ENCODE measurements at places on chromosomes 6 and 20.

- DNase-seq = no peak
Measured at GRCh38 chr6:100134297-100134696, 140.3 kb upstream of the MCHR2 start.

- no peak for DNase-seq
Measured at GRCh38 chr6:146893690-146894089, 294.9 kb downstream of the ADGB start.

- DNase-seq = no peak
Measured at GRCh38 chr6:100923481-100924165, 42.5 kb upstream of the ASCC3 start.

- no peak for DNase-seq
Measured at GRCh38 chr6:15689586-15690482, 27.0 kb upstream of the DTNBP1 start.

DNA sequence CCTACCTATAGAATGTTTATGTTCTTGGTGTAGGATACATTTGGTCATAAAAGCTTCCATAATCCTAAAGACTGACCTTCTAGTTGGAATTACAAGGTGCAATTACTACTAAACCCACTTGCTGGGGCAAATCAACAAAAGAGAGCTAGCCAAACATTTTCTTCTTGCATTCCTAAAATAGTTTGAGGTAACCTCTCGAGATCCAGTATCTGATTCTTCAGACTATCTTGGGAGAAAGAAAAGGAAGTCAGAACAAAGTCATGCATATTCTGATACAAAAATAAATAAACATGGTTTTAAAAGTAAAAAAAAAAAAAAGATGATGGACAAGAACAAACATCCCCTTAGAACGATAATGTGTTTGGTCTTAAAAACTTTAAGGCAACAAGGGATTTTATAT is 294.2 kb upstream of the RSPO3 start:
- no peak for DNase-seq

Measured in eye (tissue), 1 donor.